CD4-positive, alpha-beta T cell treated with Interleukin-12 subunit alpha and Interleukin-12 subunit beta, for 1 hour (primary cell): ENCODE measurements at places on chromosomes 7 and 10.

GRCh38 chr7:102080434-102081243 is 206.0 kb upstream of the SH2B2 start:
- no peak for DNase-seq

GRCh38 chr10:115918812-115919211 is 354.2 kb downstream of the GFRA1 start:
- DNase-seq, result no peak

DNA sequence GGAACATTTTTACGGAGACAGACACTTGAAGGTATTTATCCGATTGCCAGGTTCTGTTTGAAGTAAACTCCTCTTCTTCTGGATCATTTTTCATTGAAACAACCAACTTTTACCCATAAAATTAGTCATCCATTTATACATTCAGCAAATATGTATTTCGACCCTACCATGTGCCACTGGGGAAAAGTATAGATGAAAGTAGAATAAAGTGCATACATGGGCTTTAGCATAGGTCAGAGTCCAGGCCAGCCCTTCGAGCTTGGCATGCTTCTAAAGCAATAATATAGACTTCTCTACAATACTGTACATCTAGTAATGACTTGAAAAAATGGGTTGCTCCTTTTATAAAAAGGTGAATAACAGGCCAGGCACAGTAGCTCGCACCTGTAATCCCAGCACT is 10.1 kb downstream of the SLC25A16 start:
- no peak for DNase-seq

- DNase-seq, result peak; percentile 65
Measured at GRCh38 chr10:47311193-47311931, 10.9 kb upstream of the GDF2 start.
